ENCODE measurements at places on chromosomes 13 and 19.
A peak's percentile ranks its signal among the peaks of the same experiment; 100 is the strongest.

GRCh38 chr13:66154976-66155375, 1075.2 kb downstream of the PCDH9 start:
- peak; percentile 54 for DNase-seq

GRCh38 chr13:60887711-60888110, 490.7 kb downstream of the TDRD3 start:
- DNase-seq, result no peak

DNA sequence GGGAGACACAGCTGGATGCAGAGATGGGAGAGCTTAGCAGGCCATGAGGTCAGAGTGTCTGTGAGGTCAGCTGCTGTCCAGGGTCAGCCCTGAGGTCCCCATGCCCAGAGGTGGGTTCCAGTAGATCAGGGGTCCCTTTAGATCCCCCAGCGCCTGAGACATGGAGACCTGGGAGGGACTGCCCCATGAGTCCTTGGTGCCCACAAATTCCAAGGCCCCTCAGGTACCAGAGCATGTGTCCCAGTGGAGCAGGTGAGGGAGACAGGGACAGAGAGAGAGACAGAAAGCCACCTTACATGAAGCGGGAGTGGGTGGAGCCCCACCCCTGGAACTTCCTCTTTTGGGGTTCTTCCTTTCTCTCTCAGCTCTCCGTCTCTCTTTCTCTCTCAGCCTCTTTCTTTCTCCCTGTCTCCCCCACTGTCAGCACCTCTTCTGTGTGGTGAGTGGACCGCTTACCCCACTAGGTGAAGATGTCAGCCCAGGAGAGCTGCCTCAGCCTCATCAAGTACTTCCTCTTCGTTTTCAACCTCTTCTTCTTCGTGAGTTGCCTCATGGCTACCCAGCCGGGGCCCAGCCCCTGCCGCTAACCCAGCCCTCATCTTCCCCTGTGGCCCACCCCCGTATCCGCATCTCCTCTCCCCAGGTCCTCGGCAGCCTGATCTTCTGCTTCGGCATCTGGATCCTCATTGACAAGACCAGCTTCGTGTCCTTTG, at the start of gene CD37:
Gene CD37 (plus strand): TSS at position 336 of the 713 bp plus-strand sequence. CDS start 135 bp downstream, at position 471.
- DNase-seq, result no peak

GRCh38 chr13:91238036-91238435, 109.5 kb upstream of the MIR17HG start:
- DNase-seq, result no peak

- peak; percentile 52 for DNase-seq
These were observed 6.0 kb downstream of the STK24 start for GRCh38 chr13:98570929-98571372.

- DNase-seq, result no peak
These were observed 5.9 kb downstream of the SBK2 start for GRCh38 chr19:55530996-55531395.

DNA sequence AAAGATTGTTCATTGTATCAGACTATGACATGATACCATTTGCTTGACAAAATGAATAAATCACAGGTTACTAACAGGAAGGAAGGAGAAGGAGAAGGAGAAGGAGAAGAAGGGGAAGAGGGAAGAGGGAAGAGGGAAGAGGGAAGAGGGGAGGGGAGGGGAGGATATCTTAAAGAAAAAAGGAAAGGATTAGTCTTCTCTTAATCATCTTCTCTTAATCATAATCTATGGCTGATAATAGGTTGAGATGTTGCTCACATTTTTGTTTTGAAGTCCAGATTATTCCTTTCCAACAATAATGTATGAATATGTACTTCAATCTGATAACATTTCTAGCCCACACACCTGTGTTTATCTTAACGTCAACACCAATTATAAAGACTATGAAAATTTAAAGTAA, 25.1 kb downstream of the DIAPH3 start:
- DNase-seq, result no peak

- DNase-seq, result no peak
These were observed 43.4 kb upstream of the MED4 start for GRCh38 chr13:48138270-48138669.

GRCh38 chr13:31963631-31964030, 67.9 kb upstream of the FRY start:
- no peak for DNase-seq

DNA sequence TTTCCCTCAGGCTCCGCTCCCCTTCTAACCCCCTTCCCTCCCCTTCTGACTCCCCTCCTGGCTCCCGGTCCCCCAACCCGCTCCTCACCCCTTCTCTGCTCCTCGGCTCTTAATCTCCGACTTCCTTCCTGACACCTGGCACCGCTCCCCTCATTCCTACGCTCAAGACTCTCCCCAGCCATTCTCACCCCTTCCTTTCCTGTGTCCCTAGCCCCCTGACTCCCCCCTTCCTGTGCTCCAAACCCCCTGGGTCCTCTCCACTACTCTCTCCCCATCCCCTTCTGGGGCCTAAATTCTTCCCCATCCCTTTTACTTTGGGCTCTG, 658 bp downstream of the CLPP start:
- no peak for DNase-seq

- DNase-seq, result no peak
These were observed 310.7 kb downstream of the RFC3 start for GRCh38 chr13:34128661-34129060.

- peak; percentile 62 for DNase-seq
These were observed 903.1 kb downstream of the SLITRK6 start for GRCh38 chr13:84896128-84896527.

GRCh38 chr13:60369242-60369641, 27.8 kb upstream of the TDRD3 start:
- DNase-seq, result peak; percentile 12

DNA sequence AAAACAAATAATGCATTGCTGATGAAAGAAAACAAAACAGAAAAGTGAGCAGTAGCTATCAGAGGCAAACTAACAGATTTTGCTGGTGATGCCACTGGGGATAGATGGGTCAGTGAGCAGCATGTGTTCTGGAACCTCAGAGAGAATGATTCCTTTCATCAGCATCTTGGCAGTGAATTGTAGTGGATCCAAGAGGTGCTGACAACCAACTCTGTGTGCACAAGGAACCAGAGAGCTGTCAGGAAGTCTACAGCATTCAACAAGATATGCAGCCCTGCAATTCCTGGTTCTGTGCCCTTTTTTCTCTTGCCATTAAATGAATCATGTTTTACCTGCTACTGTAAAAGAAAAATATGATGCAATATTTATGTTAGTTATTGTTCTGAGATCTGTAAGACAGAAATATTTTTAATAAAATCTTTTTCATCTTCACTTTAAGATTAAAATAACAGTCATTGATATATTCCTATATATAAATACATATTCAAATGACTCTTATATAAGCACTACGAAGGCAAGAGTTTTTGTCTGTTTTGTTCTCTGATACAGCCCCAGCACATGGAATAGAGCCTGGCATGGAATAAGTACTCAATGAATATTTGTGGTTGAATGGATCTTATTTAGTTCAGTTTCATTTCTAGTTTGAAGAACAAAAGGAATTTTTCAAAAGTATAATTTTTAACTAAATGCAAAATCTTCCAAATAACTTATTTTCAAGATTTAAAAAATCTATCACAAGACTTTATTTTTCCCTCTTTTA, 80.8 kb downstream of the FREM2 start:
- no peak for DNase-seq

DNA sequence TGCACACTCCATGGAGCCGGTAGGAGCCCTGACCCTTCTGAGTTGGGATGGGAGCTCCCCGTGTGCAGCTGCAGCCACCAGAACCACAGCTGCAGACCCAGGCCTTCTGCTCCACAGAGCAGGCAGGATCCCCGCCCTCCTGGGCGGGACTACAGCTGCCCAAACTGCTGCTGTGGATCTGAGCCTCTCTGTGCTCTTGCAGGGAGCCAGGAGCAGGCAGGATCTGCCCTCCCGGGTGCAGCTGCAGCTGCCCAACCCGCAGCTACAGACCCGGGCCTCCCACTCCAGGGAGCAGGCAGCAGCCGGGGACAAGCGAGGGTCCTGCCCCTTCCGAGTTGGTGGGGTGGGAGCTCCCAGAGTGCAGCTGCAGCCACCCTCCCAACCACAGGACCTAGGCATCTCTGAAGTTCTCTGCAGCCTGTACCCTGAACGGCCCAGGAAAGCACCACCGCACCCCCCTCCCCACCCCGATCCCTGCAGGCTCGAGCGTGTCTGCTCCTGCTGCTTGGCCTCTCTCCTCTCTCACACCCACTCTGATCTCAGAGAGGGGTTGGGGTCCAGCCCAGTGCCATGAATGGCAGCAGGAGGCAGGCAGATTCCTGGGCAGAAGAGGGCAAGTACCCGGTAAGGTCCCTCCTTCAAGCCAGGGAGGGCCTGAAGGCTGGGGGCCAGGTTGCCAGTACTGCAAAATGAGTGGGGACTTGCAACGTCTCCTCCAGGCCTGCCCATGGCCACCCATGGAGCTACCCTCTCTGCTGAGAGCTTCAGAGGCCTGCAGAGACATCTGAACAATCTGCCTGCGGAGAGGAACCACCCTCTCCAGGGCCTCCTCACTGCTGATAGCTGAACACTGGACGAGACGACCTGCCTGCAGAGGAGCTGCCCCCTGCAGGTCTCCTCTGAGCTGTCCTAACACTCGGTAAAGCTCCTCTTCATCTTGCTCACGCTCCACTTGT, 16.4 kb upstream of the EMP3 start:
- DNase-seq, result peak; percentile 34

DNA sequence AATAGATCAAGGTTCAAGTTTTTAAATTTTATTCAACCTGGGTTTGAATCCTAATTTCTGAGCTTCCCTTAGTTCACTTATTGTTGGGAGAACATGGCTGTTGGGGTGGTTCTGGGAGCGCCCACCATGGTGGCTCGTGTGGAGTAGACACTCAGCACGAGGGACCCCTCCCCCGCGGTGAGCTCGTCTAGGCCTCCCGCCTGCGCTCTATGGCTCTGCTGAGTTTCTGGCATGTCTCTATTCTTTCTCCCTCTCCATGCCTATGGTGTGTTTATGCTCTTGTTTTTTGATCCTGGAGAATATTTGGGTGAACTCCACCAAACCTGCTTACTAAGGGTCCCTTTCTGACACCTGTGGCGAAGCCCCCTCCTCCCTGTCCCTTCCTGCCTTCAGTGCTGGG, 1.6 kb upstream of the EPN1 start:
- DNase-seq, result no peak

- peak; percentile 64 for DNase-seq
These were observed 375.7 kb upstream of the SPRY2 start for GRCh38 chr13:80716610-80717081.

DNA sequence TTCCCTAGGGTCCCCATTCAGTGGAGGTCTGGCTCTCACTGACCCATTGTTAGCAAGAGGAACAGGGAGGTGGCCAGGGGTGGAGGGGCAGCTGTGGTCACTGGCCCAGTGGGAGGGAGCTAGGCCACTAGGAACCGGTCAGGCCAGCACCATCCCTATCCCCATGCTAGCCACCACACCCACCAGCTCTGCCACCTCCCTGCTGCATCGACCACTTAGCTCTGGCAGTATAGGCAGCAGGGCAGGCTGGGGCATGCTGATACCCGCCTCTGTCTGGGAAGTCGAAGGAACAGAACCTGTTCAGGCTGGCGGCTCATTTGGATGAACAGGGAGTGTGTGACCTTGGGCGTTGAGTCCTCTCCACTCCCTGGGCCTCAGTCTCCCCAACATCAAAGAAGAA, 4.7 kb downstream of the PPP1R13L start:
- no peak for DNase-seq

DNA sequence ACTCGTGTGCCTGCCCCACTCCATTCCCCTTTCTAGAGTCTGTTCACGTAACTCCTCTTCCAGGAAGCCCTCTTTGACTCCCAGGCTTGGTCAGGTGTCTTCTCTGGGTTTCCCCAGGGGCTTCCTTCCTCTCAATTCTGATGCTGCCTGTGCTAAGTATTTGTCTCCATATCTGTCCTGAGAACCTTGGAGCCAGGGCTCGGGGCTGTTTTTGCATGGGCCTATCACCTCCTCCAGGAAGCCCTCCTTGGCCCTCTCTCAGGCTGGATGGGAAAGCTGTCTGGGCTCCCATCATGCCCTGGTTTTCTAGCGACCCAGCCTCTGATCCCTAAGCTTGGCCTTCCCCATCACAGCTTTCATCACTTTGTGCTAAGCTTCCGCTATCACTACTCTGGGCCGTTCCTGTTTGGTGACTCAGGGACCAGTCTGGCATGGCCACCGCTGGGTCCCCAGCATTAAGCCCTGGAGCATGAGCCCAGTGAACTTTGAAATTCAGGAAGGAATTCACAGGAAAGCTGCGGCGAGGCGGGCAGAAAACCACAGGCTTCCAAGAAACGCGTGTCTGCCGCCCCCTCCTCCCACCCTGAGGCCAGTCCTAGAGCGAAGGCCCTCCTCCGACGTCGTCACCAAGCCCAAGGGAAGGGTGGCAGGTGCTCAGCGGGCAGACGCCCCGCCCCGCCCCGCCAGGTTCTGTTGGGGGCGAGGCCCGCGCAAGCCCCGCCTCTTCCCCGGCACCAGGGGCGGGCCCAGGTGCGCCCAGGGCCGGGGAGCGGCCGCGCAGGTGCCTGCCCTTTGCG, 486 bp upstream of the SPINT2 start:
- DNase-seq, result peak; percentile 23

- DNase-seq, result peak; percentile 14
These were observed 90.9 kb upstream of the TRPC4 start for GRCh38 chr13:37960427-37960826.

DNA sequence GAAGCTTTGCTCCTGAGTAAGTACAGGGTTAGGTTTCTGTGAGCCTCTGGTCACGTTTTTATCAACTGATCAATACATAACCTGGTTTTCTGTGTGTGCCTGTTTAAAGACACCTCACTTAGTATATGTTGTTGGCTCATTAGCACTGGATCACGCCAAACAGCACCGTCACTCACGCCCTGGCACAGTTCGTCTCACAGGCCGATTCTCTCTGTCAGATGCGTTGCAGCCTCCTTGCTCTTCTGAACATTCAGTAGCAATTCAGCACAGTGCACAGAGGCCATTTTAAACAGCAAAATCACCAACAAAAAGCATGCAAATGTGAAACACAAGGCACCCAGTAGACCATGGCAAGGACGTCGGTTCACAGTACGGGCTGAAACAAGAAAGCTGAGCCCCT, 288.5 kb downstream of the IRS2 start:
- no peak for DNase-seq

- DNase-seq, result no peak
These were observed 27.7 kb upstream of the DCUN1D2 start for GRCh38 chr13:113518076-113518803.

GRCh38 chr19:13861392-13861713, 15.6 kb upstream of the NANOS3 start:
- no peak for DNase-seq

DNA sequence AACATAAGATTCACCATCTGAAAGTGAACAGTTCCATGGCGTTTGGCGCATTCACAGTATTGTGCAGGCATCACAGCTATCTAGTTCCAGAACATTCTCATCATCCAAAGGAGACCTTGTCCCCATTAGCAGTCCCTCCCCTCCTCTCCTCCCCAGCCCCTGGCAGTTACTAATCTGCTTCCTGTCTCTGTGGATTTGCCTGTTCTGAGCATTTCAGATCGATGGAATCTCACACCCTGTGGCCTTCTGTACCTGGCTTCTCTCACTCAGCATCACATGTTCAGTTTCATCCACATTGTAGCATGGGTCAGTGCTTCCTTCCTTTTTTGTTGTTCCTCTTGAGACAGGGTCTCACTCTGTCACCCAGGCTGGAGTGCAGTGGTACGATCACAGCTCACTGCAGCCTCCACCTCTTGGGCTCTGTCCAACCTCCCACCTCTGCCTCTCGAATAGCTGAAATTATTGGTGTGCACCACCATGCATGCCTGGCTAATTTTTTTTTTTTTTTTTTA, 34.6 kb downstream of the CRTC1 start:
- DNase-seq, result no peak
